ENCODE measurements at places on chromosomes 4 and X. TPM values are rescaled to one million over a fixed set of nuclear protein-coding genes. Genes with fewer than 3 reads are reported as not detected.

Gene SSX4B
- total RNA-seq = not detected

Gene USO1
- 57.5 TPM for total RNA-seq

Gene RHOXF2
- 18.3 TPM for total RNA-seq

DNA sequence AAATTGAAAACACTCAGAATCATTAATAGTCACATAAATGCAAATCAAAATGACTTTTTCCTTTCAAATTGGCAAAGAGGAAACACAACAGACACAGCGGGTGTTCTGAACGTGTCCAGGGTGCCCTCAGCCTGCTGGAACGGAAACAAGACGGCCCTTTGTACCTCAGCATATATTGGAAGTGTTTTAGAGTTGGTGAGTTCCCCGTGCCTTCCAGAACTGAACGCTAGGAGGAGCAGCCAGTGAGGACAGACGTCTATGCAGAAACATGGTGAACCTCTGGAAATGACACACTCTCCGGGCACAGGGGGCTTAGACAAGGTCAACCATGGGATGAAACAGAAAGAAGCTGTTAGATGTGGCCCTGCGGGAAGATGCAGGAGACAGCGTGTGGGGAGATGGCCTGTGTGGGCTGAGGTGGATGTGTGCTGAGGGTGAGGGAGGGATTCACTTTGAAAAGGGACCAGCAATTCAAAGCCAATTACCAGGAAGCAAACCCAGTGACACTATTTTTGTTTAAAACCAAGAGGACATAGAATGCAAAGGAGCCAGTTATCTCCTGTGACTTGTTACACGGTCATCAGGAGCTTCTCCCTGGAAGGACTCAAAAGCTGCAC, 40.4 kb downstream of the RNF212 start:
- peak; percentile 60 for DNase-seq

GRCh38 chr4:42562016-42562415, 94.9 kb downstream of the ATP8A1 start:
- DNase-seq = no peak

DNA sequence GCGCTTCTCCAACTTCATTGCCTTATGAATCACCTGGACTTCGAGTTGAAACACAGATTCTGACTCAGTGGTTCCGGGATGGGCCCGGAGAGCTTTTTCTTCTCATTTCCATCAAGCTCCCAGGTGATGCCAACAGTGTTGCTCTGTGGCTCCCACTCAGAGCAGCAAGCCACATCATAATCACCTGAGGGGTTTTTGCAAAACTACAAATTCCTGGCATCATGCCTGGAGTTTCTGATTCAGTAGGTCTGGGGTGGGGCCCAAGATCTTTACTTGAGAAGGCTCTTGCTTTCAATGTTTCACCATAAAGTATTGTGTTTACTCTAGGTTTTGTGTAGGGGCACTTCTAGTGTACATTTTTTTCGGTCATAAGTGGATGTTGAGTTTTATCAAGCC, 7.0 kb downstream of the MTM1 start:
- no peak for DNase-seq

- no peak for DNase-seq
Observed at GRCh38 chr4:82761229-82761628, 37.4 kb downstream of the SCD5 start.
